GM23248 (cell line): ENCODE measurements at places on chromosomes 6 and 20. TPM values are rescaled to one million over a fixed set of nuclear protein-coding genes. Genes with fewer than 3 reads are reported as not detected.

GRCh38 chr6:6843057-6843627, 254.6 kb downstream of the LY86 start:
- peak; percentile 42 for DNase-seq

GRCh38 chr6:11149551-11149950, 38.0 kb upstream of the ERVFRD-1 start:
- no peak for DNase-seq

DNA sequence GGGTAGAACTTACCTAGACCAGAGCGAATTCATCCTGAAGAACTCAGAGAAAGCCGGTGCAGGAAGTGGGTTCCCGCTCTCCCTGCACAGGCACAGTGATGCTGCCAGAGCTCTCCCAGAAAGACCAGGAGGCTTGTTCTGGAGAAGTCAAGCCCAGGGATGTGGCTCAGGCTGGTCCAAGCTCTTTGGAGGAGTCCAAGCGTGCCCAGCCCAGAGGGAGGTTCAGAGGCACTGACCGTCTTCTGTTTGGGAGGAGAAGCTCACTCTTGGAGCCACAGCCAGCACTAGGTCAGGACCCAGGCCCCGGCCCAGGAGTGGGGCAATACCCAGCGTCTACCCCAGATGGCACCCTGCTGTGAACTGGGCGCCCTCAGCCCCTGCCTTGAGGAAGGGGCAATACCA, 1.5 kb upstream of the PMEPA1 start:
- peak; percentile 34 for DNase-seq

DNA sequence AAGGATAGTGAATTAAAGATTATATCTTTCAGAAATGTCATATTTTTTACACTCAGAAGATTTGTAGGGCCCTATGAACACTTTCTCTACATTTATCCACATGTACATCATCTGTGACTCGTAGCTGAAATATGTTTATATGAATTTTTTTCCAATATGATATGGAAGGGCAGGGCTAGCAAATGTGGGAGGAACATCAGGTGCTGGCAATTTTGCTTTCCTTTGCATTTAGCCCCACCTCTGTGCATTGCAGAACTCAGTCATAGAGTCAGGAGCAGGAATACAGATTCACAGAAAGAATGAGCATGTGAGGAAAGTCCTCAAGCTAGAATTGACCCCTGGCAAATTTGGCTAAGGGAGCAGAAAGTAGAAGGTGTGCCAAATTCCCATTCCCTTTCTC, 129.9 kb downstream of the CRYBG1 start:
- DNase-seq, result no peak

DNA sequence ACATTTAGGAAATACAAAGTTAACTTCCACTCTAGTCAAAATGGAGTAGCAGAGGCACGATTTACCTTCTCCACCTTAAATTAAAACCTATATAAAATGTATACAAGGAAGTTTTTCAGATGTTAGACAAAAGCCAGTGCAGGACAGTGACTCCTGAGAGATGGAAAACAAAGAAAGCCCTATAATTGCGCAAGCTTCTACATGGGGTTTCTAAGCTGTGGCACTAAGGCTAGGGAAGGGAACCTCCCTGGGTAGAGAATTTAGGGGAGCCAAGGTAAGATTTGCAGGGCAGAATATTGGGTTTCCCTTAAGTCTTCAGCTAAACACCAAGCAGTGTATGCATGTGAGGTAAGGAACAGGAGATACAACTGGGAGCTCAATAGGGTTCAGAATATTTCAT, 18.5 kb upstream of the ZC3H12D start:
- no peak for DNase-seq

- DNase-seq, result no peak
Observed at GRCh38 chr6:129419324-129419723, 290.7 kb downstream of the ARHGAP18 start.

GRCh38 chr6:136761227-136761922, 30.9 kb downstream of the MAP3K5 start:
- DNase-seq, result peak; percentile 25

DNA sequence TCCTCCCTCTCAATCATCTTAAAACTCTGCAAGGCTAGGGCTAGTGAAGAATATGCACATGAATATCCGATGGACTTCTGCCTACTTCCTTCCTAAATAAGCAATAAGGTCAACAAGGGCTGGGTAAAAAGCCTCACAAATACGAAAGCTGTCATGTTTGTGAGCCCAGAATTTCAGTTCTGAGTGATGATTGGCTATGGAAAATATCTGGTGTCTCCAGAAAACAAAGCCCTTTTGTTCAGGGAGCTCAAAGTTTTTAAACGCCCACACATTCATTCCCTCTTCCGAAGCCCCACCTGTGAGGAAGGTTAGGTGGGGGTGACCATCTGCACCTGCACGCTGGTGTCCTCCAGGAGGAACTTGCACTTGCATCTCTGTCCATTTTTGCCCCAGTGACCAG, 126.9 kb upstream of the ARMC2 start:
- DNase-seq, result no peak

DNA sequence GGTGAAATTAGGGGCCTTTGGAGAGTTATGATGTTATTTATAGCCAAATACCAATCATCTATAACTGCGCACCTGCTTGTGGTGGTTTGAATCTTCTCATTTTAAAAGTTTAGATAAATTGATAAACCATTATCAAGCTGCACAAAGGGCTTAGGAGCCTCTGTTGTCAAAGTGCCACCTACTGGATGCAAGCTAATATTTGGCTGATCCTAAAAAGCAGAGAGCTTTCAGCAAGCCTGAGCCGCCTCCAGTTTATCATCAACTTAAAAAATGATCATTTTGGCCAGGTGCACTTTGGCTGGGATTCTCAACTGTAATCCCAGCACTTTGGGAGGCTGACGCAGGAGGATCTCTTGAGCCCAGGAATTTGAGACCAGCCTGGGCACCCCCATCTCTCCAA, 58.5 kb upstream of the ATXN1 start:
- DNase-seq, result peak; percentile 34

The ADGRF1 gene
- not detected in 2 replicates for polyA plus RNA-seq

The SCRT2 gene
- polyA plus RNA-seq, result not detected in 2 replicates

DNA sequence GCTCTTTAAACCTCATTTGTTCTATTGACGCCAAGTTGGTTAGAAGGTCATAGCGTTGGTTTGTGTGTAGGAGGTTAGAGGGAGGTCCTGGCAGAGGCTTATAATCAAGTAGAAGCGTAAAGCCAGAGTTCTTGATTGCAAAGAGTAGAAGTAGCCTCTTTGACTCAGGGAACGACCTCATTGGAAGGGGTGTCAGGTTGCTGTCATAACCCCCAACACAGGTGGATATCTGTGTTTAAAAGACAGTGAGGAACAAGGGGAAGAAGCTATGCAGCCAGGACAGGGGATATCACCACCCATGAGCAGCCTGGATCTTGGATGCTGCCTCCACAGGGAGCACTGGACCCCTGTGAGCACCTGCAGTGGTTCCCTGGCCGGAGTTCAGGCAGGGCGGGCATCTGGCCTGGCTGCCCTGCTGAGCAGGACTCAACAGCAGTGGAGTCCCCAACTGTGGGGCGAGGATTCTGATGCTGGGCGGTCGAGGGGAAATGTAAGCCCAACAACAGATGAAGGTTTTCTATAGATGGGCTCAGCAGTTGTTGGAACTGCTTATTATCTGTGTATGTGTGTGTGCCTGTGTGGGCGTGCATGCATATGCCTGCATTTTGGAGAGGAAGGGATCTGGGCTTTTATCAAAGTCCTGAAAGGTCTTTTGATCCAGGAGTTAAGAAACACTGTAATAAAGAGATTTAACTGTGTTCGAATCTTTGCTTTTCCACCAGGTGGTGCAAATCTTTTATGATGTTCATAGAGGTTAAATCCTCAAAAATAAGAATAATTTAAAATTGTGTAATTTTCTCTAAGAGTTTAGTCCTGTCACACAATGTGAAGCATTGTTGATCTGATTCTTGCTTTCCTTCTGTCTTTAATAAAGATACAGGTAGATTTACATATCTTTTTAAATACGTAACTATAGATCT, 27.7 kb downstream of the HIVEP1 start:
- no peak for DNase-seq

DNA sequence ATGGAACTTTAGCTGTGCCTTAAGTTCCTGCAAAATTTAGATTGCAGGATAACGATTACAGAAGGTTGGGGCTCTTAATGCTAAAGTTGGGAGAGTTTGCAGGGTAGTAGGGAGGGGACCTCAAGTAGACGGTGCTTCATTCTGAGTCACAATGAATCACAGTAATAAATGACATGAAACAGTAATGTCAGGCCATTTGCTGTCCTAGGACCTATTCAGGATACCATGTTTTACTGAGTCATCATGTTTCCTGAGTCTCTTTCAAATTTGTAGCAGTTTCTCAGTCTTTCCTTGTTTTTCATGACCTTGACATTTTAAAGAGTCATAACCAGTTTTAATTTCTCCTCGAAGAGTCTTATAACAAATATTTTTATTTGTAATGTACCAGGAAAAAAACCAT, 406.9 kb upstream of the MAP3K7 start:
- no peak for DNase-seq

GRCh38 chr6:77926198-77926751, 273.4 kb downstream of the MEI4 start:
- DNase-seq, result no peak

DNA sequence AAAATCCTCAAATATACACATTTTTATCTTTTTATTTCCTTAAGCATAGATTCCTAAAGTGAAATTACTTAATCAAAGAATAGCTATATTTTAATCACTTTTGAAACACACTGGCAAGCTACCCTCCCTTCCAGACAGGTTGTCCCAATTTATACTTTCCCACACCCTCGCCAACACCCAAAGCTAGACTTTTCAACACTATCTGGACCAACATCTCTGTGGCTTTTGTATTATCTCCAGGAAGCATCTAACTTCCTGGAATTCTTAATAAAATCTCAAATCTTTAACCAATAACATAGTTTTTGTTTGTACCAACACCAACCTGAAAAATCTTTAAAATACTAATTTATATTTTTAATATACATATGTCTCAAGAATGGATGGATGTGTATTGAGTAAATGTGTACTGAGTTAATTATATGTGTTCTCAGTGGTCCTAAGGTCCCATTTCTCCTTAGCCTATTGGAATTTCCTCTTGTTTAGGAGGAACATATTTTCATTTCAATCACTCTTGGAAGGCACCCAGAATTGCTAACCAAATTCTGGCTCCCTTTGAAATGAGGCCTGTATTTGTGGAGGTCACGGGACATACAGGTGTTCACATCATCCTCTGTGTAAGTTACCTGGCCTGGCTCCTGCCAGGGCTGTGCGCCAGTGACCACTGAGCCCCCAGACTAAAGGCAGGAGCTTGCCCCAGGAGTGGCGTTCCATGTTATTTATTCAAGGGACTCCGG, 17.4 kb upstream of the GFOD1 start:
- DNase-seq, result no peak

- peak; percentile 13 for DNase-seq
Observed at GRCh38 chr6:131460614-131461000, 112.4 kb upstream of the ARG1 start.

DNA sequence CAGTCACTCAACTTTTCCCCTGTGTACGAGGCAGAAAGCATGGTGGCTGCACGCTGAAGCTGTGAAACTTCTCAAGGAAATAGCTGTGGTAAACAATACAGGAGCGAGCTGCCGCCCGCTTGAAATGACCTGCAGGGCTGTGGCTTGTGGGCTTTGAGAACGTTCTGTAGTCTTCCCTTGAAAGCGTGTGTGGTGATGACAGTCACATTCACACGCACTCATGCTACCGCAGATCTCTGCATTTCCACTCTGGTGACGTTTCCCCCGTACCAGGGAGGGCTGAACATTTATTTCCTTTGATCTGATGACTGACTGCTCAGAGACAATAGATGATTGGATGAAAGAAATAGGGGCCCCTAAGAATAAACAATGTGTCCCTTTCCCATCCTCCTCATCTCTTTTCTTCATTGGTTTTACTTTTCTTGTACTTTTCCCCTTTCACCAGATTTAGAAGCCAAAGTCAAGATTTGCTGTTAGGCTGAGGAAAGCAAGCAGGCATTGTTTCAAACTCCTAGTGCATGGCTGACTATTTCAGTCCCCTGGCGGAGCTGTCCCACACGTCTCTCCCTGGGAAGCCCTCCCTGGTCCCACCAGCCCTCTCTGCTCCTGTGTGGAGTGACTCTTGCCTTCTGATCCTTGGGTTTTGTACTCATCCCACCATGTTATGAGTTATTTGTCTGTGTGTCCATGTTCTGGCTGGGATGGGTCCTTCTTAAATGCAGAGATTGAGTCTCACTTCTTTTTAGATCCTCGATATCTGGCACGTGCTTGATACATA, 3.9 kb downstream of the SYTL3 start:
- no peak for DNase-seq

The HS3ST5 gene
- not detected in 2 replicates for polyA plus RNA-seq
